ENCODE measurements at places on chromosomes 5 and 9. TPM values are rescaled to one million over a fixed set of nuclear protein-coding genes. Genes with fewer than 3 reads are reported as not detected.

The ORM2 gene
- not detected for total RNA-seq

The TMEM232 gene
- total RNA-seq, result not detected

The GDF9 gene
- total RNA-seq, result 0.14 TPM

The VCAN gene
- total RNA-seq, result 12.7 TPM

The FIBCD1 gene
- 17.2 TPM for total RNA-seq

The SHOC1 gene
- not detected for total RNA-seq
